ENCODE measurements at places on chromosomes 11 and 22. TPM values are rescaled to one million over a fixed set of nuclear protein-coding genes. Genes with fewer than 3 reads are reported as not detected.

DNA sequence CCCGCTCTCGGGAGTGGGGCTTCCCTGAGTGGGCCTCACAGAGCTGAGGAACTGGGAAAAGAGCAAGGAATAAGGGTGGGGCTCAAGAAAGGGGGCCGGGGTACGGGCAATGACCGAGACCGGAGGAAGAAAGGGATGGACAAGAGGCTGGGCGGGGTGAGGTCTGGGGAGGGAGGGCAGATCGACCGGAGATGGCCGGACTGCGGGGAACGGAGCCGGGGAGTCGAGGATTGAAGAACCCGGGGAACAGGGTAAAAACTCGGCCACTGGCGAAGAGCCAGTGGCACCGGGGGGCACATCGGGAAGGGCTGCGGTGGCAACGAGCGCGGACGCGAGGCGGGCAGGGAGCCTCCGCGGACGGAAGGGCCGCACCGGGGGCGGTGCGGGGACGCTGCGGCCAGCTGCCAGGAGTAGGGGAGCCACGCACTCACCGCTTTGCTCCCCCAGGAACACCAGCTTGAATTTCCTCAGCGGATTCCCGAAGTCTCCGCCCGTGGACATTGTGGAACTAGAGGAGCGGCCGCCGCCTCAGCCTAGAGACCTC is 667 bp downstream of the RAB6A start:
- DNase-seq: no peak

- DNase-seq: peak; percentile 55
Measured at GRCh38 chr11:108237058-108237481, 14.2 kb downstream of the ATM start.

- peak; percentile 58 for DNase-seq
Measured at GRCh38 chr11:128361451-128362020, 225.8 kb downstream of the ETS1 start.

GRCh38 chr22:44711690-44712555 is 9.9 kb downstream of the PRR5 start:
- DNase-seq: no peak

Gene OR4A16
- not detected for polyA plus RNA-seq

- DNase-seq: no peak
Measured at GRCh38 chr11:45451766-45452440, 165.8 kb upstream of the SYT13 start.

Gene CBX7
- 22.8 TPM for polyA plus RNA-seq

Gene MMP12
- not detected for polyA plus RNA-seq

DNA sequence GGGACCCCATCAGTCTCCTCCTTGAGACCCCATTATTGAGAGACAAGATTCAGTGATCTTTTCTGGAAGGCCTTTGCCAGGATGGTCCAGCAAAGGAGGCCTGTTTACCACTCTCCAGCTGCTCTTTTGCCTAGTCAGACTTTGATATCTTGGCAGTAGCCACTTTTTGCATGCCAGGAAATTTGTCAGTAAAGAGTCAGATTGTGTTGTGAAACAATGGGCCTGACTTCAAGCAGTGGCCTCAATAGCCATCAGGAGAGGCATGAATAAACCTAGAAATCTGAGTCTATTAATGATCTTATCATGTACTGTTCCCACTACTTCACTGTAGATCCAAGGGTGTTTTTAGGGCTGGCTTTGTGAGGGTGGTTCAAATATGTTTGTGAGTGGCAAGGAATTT is 479.4 kb downstream of the JRKL start:
- no peak for DNase-seq

- no peak for DNase-seq
Measured at GRCh38 chr11:77345621-77346020, 44.1 kb upstream of the GDPD4 start.

- DNase-seq: no peak
Measured at GRCh38 chr11:36070213-36070953, 126.5 kb downstream of the LDLRAD3 start.

- no peak for DNase-seq
Measured at GRCh38 chr11:83464160-83464944, 178.2 kb upstream of the CCDC90B start.

- DNase-seq: peak; percentile 58
Measured at GRCh38 chr22:32265882-32266767, 11.0 kb upstream of the SLC5A4 start.

Gene KIF18A
- 1.7 TPM for polyA plus RNA-seq

Gene PGA5
- not detected for polyA plus RNA-seq

Gene LRRC56
- polyA plus RNA-seq: 0.24 TPM

GRCh38 chr22:19455585-19456370 is 8.3 kb upstream of the C22orf39 start:
- no peak for DNase-seq

Gene PRCP
- 38.4 TPM for polyA plus RNA-seq

DNA sequence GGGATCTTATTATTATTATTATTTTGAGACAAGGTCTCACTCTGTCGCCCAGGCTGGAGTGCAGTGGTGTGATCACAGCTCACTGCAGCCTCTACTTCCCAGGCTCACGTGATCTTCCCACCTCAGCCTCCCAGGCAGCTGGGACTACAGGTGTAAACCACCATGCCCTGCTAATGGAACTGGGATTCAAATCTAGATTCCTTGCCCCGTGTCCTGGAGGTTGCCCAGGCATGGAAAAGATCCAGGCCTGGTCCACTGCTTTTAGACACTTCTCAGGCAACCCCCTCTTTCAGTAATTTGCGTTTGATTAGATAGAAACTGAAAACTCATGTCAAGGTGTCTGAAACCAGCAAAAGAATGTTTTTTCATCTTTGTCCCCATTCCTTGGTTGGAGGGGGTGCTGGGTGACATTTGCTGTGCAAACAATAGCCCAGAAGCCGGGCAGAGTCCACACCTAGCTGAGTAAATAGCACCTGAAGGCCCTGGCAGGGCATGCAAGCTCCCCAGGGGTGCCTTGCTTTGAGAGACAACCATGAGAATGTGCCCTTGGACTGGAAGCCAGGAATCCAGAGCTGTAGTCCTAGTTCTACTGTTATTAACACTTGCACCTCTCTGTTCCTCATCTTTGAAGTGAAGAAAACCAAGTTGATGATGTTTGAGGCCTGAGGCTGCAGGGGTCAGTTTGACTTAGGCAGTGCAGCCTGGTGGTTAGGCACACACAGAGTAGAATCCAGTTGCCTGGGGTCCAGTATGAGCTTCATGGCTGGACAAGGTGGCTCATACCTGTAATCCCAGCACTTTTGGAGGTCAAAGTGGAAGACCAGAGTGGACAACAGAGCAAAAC is 19.1 kb upstream of the XBP1 start:
- no peak for DNase-seq

Measured in CD4-positive, alpha-beta memory T cell (primary cell).